ENCODE measurements at places on chromosomes 6 and 20.

- no peak for DNase-seq
Observed at GRCh38 chr6:90914312-90914711, 327.4 kb upstream of the MAP3K7 start.

DNA sequence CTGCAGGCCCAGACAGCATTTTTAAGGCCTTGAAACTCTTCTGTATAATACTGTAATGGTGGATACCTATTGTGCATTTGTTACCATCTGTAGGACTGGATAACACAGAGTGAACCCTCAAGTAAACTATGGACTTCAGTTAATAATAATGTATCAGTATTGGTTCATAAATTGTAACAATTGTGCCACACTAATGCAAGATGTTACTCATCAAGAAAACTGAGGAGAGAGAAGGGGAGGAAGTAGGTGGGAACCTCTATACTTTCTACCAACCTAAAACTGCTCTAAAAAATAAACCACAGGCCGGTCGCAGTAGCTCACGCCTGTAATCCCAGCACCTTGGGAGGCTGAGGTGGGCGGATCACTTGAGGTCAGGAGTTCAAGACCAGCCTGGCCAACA is 10.8 kb downstream of the MAPK13 start:
- no peak for DNase-seq

GRCh38 chr6:107786179-107786578 is 37.9 kb downstream of the SCML4 start:
- no peak for DNase-seq

GRCh38 chr6:33705955-33706725 is 5.4 kb downstream of the UQCC2 start:
- no peak for DNase-seq

DNA sequence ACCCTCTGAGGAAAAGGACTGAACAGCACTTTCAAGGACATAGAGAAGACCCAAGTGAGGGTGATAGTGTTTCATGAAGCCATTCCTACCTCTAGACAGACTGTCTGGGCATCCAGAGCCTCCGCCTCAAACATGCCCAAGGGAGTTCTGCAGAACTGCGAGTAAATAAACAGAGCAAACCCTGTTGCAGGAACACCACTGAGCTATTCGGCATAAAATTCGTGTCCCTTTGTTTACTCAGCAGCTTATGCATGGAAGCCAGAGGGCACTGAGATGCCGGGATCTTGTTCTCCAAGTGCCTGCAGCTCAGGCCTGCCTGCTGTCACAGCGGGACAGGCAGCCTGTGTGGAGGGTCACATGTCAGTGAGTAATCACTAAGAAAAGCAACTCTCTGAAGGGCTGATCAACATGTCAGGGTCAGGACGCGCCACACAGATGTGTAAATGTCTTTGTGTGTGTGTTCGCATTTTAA is 164.9 kb upstream of the HEY2 start:
- DNase-seq = no peak

DNA sequence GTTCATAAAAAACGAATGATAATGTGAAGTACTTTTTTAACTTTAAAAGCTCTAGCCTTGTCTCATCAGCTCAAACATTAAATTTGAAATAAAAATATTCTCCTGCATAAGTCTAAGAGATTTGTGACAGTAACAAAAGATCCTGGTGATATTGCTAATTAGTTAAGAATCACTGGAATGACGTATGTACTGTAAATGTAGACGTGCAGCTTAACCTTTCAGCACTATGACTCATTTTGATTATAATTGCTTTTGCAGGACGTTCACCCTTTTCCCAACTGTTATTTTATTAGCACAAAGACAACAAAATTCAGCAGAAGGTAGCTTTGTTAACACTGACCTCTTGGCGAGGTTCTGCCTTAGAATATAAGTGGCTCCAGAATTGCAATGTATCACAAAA is 68.6 kb downstream of the TENT5A start:
- DNase-seq = no peak

DNA sequence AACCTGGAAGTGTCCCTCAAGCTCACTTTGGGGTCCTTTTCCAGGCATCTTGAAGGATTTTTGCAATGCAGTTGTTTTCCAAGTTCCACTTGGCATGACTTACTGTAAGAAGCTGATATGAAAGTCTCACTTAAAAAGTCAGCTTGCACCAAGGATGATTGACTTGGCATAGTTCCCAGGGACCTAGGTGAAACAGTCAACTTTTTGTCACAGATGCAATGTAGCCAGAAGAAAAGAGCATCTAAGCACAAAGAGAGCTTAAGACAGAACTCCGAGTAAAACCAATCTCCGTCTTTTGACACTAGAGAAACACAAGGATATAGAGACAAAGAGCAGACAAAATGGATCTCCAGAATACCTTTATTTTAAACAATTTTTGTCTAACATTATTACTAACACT is 2.6 kb upstream of the ZSCAN12 start:
- no peak for DNase-seq

Measured in stimulated activated CD4-positive, alpha-beta T cell treated with anti-CD3 and anti-CD28 coated beads, Interleukin-1b, Interleukin-23, amount 100 ng/mL, for 4 hours (primary cell).